ENCODE measurements at places on chromosomes 12 and 14.

DNA sequence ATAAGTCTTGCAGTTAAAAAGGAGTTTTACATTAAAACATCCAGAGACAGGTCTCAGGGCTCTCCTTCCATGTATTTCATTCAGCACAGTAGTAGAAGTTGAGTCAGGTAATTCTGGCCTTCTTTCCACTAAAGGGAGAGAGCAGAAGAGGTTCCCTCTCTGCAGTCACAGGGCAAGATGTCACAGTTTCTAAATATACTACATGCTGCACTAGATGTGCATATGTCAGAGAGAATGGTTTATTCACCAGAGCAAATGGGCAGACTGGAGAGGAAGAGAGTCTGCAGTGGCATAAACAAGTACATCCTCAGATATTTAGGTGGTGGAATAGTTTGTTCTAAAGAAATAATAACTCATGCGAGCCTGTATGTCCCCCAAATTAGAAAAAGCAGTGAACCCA is 132.0 kb downstream of the KICS2 start:
- DNase-seq: no peak

GRCh38 chr12:111803851-111804250 is 37.1 kb downstream of the ALDH2 start:
- DNase-seq: no peak

- no peak for DNase-seq
These were observed 9.2 kb downstream of the HEBP1 start for GRCh38 chr12:12990700-12991468.

DNA sequence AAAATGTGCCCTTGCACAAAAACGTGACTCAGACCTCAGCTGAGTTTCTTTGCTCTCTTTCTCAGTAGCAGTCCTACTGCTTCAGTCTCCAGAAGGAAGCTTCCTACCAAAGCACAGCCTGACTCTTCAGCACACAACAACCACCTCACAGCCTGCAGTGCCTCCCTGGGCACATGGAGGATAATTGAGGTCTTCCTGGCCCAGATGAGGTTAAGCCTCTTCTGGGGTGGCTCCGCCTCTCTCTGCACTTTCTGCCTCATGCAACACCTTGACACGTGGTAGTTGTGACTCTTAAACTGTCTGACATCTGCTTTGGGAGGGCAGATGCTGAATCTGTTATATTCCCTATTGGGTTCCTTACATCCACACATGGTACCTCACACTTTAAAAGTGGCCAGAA is 33.8 kb downstream of the GIT2 start:
- no peak for DNase-seq

- no peak for DNase-seq
These were observed 165.0 kb downstream of the GRIN2B start for GRCh38 chr12:13816394-13816793.

DNA sequence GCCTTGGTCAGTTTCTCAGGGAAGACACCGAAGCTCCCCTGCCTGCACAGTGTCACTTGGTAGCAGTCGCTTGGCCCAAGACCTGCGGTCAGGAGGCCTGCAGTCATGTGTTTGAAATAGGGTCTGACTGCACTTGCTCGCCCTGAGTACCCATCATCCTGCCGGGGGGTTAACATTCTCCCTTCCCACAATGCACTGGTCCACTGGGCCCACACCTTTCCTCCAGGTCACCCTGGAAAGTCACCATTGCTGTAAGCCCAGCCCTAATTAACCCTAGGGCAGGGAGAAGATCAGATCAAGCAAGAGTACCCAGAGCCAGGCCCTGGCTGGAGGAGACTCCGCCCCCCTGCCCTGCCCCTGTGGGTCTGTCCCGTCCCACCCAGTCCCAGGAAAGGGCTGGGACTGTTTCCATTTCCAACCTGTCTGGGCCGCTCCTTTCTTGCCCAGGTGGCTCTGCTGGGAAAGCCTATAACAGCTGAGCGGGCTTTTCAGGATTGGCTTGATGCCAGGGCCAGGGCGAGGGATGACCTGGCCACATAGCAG is 87.1 kb downstream of the ZFP36L1 start:
- DNase-seq: peak; percentile 68

DNA sequence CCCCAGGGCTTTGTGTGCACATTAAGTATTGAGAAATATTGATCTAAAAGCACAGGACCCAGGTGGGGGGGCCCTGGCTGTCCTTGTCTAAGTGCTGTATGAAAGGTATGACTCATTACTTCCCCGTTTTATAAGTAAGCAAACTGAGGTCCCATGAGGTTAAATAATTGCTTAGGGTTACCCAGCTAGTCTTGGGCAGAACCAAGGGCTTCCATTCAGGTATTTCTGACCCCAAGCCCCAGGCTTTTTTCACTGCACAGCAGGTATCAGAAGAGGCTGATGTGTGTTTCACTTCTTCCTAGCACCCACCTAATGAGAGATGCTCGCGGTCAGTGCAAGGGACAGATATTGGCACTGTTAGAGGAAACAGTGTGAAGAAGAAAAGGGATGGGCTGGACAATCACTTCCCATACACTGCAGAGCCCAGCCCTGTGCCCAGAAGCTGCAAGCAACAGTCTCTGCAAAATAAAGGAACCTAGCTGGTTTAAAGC is 4.7 kb upstream of the TC2N start:
- no peak for DNase-seq

- no peak for DNase-seq
These were observed 14.6 kb downstream of the GTF2A1 start for GRCh38 chr14:81206115-81206514.

GRCh38 chr14:102080183-102081080 is 6.4 kb downstream of the HSP90AA1 start:
- no peak for DNase-seq

DNA sequence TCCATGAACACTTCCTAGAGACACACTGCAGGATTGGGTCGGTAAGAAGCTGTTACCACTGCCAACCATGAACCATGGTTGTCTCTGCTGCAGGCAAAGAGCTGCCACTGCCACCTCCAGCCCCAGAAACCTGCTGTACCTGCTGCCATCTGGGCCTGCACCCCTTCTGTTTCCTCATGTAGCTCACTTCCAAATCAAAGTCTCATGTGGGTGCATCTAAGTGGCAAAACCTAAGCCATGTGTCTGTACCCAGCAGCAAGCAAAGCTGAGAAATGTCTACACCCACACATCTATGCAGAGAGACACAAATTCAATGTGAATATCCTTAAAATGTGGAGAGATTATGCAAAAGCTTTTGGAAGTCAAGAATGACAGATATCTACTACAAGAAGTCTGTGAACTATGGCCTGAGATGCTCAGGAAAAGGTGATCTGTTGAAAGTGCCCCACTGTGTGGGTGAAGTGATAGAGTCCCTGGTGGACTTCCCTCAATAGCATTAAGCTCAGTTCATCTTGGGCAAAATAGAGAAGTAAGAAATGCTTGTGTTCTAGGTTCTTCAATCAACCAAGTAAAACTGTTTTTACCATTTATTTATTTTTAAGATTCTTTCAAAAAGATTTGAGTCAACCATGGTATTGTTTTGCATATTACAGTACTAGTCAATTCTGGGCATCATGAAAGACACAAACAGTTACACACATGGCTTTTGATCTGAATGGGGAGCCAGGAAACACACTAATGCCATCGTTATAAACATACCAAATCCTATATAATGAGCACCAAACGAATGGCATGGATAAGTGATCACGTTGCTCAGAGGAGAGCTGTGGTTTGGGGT is 64.4 kb downstream of the FOS start:
- no peak for DNase-seq

GRCh38 chr14:72420749-72421474 is 473.0 kb downstream of the DPF3 start:
- no peak for DNase-seq

DNA sequence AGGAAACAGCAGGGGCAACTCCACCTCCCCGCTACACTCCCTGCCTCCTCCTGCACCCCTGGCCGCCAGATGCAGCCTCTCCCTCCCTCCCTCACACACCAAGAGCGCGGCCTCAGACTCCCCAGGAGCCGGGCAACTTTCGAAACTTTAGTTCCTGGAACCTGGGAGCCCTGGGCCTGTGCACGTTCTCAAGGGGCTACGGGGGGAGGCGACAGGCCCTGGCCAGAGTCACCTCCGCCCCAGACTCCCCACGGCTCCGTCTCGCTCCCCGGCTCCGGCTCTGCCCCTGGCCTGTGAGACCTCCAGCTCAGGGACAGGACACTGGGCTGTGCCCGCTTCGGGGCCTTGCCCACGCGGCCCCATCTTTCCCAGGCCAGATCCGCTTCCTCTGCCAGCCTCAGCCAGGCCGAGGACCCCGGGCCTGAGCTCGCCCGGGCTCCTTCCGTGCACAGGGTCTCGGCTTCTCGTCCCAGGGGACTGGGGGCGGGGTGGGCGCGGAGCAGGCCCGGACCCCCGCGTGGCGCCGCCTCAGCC is 5.5 kb downstream of the AMN start:
- no peak for DNase-seq

DNA sequence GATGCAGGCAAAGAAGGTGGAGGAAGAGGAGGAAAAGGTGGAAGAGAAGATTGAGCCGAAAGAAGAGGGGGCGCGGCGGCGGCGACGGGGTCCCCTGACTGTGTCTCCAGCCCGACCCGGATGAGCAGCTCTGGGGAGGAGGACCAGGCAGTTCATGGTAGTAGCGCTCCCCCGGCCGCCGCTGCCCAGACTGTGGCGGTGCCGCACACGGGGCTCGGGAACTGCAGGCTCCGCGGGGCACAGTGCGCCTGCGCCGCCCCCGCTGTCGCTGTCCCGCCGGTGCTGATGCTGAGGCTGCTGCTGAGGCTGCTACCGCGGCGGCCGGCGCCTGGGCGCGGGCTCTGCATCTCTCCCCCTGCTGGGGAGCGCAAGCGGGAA is at the start of gene KCNH5:
KCNH5 (minus strand) TSS at position 225 of the 378 bp plus-strand sequence. CDS start 272 bp downstream, outside the sequence.
- no peak for DNase-seq

DNA sequence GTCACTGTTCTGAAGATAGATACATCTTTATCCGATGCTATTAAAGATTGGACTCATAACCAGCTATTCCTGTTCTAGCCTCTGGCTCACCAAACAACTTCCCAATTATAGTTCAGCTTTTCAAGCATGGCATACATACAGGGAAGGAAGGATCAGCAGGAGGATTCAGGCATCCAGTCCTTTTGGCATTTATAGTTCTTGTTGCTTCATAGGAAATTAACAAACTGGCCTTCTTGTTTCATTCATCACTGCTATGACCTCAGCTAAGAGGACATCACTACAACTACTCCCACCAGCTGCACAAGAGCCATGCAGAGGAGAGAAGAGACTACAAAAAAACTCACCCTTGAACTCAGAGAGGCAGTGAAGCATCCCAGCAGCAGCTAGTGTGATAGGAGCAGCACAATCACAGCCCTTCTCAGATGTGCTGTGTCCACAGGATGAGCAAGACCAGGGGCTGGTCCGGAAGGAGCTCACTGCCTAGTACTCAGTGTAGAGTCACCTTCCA is 100.5 kb downstream of the SPTSSA start:
- no peak for DNase-seq

GRCh38 chr12:115044073-115044472 is 360.1 kb upstream of the TBX3 start:
- DNase-seq: no peak

DNA sequence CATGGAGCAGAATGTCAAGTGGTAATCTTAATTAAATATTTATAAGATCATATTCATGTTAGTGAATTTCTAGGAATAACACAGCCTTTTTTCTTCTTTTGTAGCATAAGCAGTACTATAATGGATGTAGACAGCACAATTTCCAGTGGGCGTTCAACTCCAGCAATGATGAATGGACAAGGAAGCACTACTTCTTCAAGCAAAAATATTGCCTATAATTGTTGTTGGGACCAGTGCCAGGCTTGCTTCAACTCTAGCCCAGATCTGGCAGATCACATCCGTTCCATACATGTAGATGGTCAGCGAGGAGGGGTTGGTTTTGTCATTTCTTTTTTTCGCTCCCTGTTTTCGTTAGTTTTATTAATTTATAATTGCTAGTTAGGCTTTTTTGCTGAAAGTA is 23.1 kb downstream of the AEBP2 start:
- DNase-seq: no peak

DNA sequence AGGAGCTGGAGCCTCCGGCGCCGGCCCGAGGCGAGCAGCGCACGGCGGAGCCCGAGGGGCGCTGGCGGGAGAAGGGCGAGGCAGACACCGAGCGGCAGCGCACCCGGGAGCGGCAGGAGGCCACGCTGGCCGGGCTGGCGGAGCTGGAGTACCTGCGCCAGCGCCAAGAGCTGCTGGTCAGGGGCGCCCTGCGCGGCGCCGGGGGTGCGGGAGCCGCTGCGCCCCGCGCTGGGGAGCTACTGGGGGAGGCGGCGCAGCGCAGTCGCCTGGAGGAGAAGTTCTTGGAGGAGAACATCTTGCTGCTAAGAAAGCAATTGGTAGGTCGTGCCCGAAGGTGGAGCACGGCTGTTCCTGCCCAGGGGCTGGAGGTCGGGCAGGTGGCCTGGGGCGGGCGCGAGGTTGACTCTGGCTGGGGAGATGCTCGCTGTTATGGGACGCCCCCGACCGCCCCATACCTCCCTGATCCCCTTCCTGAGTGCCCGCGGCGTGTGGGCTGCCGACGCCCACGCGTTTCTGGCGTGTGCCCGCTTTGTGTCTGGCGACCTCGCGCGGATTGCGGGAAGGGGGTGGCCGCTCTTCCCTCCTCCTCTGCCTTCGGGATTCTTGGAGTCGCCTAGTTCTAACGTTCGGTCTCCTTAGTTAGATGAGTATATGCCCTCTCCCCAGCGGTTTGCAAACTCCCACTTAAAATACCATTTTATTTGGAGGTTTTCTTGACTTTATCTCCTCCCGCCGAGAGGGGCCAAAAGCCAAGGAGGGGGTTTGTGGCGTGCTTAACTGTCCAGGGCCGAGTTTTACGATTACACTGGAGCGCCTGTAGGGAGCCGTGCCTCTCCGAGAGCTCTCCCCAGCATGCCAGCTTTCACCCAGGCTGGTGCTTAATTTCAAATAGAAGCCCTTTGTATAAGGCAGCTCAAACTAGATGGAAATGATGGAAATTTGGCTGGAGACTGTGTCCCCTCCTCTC is 752 bp downstream of the DACT1 start:
- DNase-seq: no peak

DNA sequence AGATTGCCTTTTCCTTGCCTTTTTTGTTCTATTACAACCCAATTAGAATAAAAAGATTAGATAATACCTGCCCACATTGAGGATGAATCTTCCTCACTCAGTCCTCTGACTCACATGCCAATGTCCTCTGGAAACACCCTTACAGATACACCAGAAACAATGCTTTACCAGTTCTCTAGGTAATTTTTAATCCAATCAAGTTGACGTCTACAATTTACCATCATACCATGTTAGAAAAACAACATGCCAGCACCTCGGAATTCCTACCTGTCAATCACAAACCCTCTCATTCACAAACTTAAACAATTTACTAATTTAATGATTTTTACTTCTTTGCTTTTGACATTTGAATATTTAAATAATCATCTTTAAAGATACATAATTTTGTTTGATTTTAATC is 953.8 kb downstream of the TRHDE start:
- no peak for DNase-seq

- no peak for DNase-seq
These were observed 53.4 kb downstream of the FLRT2 start for GRCh38 chr14:85583380-85583779.
